Left forelimb (tissue), 1 donor: ENCODE measurements at places on chromosomes 16 and 17.

DNA sequence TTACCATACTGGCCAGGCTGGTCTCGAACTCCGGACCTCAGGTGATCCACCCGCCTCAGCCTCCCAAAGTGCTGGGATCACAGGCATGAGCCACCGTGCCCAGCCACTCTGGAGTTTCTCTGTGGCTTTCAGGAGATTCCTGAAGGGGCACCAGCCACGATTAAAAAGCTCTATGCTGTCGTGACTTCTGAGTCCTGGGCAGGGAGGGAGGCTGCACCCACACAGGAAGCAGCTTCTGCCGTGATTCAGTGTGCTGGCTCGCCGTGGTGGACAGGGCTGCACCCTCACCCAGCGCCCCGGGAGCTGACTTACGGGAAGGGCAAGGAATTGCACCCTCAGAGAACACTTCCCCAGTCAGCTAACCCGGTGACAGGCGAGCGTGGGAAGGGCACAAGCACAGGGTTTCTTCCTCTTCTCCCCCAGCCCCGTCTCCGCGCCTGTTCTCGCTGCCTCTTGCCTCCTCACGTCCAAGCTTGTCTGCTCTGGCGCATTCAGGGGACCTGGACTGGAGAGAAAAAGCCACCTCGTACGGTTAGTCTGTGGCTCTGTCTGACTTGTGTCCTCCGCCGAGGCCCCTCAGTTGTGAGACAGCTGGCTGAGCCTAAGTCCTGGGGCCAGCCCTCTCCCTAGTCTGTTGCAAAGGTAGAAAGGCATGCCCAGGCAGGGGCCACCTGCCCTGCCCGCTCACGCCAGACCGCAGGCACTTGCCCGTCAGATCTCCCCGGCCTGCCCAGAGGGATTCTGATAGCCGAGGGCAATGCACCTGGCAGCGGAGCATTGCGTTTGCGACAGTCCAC lies 145.0 kb downstream of the SEC14L1 start:
- DNase-seq, result no peak

- no peak for DNase-seq
Observed at GRCh38 chr17:50127697-50128361, 2.1 kb downstream of the SAMD14 start.

GRCh38 chr17:76092526-76093413 lies 10.8 kb downstream of the EXOC7 start:
- DNase-seq, result no peak

- no peak for DNase-seq
Observed at GRCh38 chr16:86015606-86016005, 116.6 kb downstream of the IRF8 start.

- no peak for DNase-seq
Observed at GRCh38 chr17:28279411-28279810, 39.6 kb upstream of the TMEM97 start.
